ENCODE measurements at places on chromosomes 5 and 9.

GRCh38 chr9:136611119-136611518 is 51.6 kb upstream of the EGFL7 start:
- DNase-seq: no peak

DNA sequence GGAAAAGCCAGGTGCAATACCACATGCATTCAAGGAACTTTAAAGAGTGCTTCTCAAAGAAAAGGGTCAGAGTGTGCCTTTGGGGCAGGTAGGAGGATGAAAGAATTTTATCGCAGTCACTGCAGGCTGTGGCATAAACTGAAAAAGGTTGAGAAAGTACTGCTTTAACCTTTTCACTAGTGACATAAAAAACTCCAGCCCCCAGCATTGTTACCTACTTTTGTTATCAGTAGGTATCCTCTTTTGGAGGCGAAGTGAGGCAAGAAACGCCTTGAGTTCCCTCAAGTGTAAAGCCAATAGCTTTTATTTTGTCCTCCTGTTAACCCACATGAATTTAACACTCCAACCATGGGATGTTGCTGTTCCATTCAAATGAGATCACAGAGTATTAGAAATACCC is 64.7 kb upstream of the CHD1 start:
- DNase-seq: no peak

GRCh38 chr5:10595672-10596309 is 31.9 kb downstream of the ANKRD33B start:
- DNase-seq: no peak

DNA sequence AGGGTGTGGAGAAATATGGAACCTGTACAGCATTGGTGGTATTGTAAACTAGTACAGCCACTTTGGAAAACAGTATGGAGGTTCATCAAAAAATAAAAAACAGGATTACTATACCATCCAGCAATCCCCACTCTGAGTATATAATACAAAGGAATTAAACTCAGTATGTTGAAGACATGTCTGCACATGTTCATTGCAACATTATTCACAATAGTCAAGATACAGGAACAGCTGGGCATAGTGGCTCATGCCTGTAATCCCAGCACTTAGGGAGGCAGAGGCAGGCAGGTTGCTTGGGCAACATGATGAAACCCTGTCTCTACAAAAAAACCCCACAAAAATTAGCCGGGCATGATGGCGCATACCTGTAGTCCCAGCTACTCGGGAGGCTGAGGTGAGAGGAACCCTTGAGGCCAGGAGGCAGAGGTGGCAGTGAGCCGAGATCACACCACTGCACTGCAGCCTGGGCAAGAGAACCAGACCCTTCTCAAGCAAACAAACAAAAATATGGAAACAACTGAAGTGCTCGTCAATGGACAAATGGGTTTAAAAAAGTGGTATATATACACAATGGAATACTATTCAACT is 63.6 kb downstream of the TMEM174 start:
- no peak for DNase-seq

- no peak for DNase-seq
These were observed 11.8 kb upstream of the SCGB3A1 start for GRCh38 chr5:180603076-180603594.

DNA sequence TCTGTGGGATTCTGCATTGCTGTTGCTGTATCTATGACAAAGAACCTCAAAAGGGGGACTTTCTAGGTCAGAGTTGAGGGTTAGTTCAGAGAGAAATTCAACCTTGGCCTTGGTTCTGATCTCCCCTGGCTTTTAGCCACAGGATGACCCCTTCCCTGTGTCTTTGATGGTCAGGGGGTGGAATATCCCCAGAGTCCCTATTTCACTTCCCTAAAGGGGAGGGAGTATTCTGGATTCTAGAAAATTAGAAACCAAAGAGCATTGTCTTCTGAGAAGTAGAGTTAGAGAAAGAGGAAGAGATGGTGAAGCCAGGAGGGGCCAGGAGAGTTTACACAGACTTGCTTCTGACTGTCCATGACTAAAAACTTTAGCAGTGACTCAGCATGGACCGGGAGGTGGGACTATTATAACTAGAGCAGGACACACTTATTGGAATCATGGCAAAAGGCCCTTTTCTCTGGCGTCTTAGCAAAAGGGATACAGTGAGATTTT is 56.2 kb upstream of the LPAR1 start:
- no peak for DNase-seq

DNA sequence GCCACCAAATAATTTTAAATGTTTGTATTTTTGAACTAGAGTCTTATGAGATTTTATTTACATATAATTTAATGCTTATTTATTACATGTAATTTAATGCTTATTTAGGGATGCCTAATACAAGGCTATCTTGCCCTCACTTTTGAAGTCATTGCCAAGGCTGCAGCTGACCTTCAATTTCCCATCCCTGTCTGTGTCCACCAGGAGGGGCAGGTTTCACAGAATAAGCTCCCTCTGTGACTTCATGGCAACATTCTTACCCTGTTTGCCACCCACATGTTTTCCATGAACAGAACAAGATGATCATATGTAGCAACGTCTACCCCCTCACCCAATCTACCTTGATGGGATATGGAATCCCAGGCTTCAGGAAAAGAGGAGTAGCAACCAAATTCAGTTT is 27.0 kb downstream of the C5 start:
- no peak for DNase-seq

GRCh38 chr9:73133921-73134407 is 17.7 kb upstream of the ANXA1 start:
- no peak for DNase-seq

GRCh38 chr9:105637787-105638395 is 24.4 kb upstream of the TAL2 start:
- no peak for DNase-seq

DNA sequence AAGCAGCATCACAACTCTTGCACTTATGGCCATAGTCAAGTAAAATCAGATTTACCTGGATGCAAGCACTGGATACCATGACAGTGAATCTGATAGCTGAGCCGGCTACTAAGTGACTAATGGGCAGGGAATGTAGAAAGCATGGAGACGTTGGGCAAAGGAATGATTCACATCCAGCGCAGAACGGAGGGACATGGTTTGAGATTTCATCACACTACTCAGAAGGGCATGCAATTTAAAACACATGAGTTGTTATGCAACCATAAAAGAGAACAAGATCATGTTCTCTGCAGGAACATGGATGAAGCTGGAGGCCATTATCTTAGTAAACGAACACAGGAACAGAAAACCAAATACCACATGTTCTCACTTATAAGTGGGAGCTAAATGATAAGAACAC is 169.1 kb upstream of the PIK3R1 start:
- no peak for DNase-seq

GRCh38 chr9:22228542-22228941 is 218.1 kb upstream of the DMRTA1 start:
- no peak for DNase-seq

- DNase-seq: no peak
These were observed 90.7 kb downstream of the RAD23B start for GRCh38 chr9:107373809-107374208.

DNA sequence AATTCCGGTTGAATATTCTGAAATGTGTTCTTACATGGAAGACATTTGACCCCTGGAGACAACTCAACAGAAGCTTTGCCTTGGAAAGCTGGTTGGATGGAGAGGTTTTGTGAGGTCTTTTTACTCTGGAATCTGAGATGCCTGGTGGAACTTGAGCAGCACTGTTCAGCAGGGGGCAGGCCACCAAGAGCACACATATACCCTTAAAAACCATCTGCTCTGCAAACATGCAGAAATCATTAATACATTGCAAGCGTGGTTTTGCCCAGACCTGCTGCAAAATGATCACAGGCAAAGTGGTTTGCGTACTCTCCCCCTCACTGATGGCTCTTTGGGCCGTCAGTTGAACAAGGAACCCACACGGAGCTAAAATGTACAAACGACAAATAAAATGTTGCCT is 32.8 kb upstream of the DAP start:
- no peak for DNase-seq

- no peak for DNase-seq
These were observed 45.7 kb downstream of the TEX10 start for GRCh38 chr9:100307080-100307479.

DNA sequence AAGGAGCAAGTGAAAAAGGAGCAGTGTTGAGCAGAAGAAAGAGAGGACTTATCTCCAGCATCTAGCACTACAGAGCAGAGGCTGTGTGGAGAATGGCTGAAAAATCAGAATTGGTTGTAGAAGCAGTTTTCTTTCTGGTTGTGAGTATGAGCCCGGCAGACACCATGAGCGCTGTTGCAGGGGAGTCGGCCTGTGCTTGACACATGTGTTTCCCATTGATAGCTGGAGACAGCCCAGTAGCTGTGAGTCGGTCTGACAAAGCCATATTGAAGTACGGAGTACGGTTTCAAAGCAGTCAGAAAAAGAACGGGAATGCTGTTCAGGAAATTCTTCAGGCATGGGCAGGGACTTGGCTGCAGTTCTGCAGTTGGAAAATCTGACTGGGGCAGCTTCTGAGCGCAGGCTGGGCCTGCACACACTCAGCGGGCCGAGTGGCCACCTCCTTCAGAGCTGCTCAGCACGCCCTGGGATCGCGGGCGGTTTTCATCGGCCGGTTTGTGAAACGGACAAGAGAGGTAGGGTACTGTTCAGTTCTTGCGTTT is at the start of gene SGCD:
Gene SGCD, plus strand, starts transcription at position 447 of the 542 bp plus-strand sequence.
- DNase-seq: no peak

DNA sequence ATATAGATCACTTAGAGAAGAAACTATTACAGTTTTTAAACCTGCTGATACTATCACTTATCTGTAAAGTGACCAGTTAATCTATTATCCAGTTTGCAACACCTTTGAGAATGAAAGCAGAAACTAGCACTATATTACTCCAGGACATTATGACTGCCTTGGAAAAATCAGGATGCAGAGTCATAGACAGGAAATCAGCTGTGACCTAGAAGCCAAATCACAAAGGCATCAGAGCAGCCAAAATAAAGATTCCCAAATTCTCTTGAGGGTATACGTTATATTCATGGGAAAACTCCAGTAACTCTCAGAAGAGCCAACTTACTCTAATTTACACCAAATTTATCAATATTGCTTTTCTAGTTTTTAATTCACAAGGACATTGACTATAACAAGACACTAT is 49.9 kb downstream of the CDO1 start:
- no peak for DNase-seq

GRCh38 chr9:21781656-21782055 is 20.8 kb upstream of the MTAP start:
- DNase-seq: no peak

All from stimulated activated CD8-positive, alpha-beta memory T cell treated with anti-CD3 and anti-CD28 coated beads, Interleukin-7, amount 100 ng/mL, for 1 hour (primary cell).